ENCODE measurements at places on chromosomes 7 and 10. TPM values are rescaled to one million over a fixed set of nuclear protein-coding genes. Genes with fewer than 3 reads are reported as not detected.

DNA sequence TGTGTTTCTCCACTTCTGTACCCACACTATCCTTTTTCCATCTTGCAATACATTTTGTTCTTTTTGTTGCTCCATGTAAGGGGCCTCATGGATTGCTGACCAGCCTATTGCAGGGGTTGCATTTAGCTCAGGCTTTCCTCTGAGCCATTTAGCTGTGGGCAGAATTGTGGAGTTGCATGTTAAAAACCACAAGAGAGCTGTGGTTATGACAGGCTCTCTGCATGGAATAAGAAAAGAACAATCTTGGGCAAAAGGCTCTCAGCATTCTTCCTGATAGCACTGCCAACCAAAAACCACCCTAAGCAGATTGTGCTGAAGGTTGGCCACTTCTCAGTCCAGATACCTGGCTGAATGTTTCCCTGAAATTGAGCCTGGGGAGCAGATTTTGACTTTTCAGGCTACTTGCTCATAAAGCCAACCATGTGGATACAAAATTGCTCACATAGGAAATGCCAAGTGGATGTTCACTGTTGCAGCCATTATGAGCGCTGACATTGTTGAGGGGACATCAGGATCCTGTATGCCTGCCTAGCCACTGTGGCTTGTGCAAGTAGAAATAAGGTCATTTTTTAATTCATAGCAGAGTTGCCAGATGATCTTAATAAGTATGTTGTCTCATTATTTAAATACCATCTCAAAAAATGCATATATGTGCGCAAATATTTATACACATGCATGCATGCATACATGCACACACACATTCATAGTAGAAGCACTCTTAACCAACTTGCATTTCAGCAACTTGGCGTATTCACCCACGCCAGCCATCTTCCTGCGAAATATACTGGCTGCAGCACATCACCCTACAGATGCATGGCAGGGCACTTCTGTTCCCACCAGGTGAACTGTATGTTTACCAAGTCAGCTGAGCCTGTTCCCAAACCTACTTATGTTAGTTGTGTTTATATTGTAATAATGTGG lies 695.4 kb downstream of the LRMDA start:
- no peak for DNase-seq

DNA sequence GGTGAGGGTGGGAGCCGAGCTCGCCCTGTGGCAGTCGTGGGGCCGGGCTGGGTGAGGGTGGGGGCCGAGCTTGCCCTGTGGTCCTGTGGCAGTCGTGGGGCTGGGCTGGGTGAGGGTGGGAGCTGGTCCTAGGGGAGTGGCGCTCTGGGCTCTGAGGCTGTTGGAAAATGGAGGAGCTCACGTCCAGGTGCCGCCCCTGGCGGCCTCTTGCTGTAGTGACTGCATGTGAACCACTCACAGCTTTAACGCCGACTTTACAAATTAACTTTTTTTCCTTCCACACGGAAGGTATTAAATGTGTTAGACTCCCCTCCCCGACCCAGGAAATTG lies 312.6 kb downstream of the WDR37 start:
- peak; percentile 11 for DNase-seq

DNA sequence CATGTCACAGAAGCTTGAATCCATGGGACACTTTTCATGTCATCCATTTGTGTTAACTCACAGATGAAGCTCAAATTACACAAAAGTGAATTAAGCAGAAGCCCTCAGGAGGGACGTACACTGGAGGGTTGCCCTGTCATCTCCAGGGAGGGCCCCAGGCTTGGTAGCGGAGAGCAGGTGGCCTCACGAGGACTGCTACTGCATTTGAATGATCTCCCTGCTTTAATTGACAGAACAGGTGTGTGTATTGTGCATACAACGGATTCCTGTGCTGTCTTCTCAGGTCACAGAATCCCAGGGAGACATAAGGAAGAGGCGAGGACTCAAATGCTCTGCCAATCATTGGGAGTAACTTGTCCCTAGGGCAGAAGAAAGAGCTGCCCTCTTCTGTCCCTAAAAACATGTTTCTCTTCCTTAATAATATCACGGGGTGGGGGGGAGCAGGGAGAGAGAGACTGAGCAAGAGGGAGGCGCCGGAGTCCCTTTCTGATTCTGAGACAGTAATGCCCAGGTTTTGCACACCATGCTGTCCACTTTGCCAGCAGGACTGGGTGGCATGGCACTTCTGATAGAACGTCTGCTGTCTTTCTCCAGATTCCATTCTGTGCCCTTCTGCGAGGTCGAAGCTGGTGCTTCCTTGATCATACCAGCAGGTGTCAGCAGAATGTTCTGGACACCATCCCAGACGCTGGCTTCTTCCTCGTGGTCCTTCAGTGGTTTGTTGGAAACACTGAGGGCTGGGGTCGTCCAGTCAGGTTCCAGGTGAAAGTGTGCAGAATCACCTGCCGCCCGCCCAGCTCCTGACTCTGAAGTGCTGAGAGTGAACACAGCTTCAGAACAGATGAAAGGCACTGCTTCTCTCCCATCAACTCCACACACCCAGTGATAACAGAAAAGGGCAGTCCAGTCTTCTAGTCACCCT lies 26.2 kb upstream of the RASGEF1A start:
- peak; percentile 67 for DNase-seq

- no peak for DNase-seq
Observed at GRCh38 chr7:77738871-77739270, 42.6 kb downstream of the RSBN1L start.

DNA sequence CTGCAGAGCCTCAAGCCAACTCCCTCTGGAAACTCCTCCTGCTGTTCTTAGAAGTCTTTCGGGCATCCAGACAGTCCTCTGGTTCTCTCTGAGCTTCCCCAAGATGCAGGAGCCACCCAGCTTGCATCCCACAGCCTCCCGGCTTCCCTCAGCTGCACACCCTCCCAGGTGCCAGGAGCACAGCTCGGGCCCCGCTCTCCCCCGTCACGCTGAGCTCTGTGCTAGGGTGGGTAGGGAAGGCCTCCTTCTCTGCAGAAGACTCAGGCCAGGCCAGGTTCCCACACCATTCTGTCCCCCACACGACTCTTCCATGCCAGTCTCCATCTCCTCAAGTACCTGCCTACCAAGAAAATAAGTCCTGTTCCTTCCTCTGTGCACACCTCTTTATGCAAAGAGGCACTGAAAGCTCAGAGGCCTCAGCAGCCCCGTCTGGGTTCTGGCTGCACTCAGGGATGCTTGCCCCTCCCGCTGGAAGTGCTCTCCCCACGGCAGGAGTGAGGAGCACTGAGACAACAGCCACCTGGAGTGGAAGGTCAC lies 537.1 kb downstream of the PTPRN2 start:
- DNase-seq: no peak

- DNase-seq: peak; percentile 11
Observed at GRCh38 chr7:153061910-153062528, 302.5 kb downstream of the ACTR3B start.

DNA sequence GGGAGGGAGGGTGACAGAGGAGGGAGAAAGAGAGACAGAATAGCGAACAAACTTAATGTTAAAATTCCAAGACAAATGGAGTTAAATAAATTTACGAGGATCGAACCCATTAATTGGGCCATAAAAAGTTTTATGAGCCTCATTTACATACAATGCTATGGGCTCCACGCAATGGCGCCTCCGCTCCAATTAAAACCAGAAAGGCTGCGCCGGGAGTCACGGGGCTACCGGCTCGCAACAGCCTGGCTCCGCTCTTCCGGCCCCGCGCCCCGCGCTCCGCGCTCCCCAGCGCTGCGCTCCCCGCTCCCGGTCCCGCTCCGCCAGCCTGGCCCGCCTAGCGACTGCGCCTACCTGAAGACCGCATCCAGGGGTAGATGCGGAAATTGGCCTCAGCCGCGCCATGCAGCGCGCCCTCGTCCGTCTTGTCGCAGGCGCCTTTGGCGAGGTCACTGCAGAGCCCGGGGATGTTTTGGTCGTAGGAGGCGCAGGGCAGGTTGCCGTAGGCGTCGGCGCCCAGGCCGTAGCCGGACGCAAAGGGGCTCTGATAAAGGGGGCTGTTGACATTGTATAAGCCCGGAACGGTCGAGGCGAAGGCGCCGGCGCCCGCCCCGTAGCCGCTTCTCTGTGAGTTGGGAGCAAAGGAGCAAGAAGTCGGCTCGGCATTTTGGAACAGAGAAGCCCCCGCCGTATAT lies 513 bp downstream of the HOXA7 start:
- no peak for DNase-seq

DNA sequence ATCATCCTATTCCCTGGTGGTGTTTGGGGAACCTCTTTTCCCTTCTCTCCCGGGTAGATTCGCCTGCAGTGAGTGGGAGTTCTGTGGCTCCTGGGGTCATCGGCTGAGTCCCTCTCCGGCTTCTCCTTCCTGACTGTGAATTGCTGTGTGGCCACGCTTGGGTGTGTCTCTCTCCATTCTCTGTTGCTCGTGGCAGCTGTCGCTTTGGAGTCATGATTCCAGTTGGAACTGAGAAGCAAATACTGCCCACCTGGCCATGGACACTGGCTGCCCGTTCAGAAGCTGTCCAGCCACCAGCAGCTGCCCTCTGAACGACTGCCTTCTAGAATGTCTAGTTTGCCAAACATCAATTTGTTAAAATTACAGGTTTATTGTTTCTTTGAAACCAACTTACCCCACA lies 23.1 kb upstream of the PITRM1 start:
- no peak for DNase-seq

- DNase-seq: no peak
Observed at GRCh38 chr7:138116141-138116540, 39.9 kb downstream of the AKR1D1 start.

DNA sequence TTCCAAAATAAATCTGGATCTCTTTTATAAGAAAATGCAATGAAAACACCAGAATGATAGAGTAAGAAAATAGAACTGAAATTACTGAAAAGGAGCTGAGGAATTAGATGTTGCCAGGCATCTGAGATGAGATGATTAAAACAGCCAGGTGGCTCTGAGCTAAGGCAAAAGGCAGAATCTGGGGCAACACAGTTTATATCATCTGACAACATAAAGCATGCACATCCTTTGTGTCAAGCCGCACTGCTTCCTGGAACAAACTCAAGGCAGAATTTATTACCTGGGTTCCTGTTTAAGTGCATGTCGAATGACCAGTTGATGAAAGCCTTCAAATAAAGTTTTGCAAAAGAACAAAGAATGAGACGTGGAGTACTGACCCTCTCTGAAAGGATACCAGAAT lies 247.0 kb downstream of the SNX10 start:
- no peak for DNase-seq

GRCh38 chr7:155529346-155529745 lies 17.0 kb downstream of the CNPY1 start:
- no peak for DNase-seq

DNA sequence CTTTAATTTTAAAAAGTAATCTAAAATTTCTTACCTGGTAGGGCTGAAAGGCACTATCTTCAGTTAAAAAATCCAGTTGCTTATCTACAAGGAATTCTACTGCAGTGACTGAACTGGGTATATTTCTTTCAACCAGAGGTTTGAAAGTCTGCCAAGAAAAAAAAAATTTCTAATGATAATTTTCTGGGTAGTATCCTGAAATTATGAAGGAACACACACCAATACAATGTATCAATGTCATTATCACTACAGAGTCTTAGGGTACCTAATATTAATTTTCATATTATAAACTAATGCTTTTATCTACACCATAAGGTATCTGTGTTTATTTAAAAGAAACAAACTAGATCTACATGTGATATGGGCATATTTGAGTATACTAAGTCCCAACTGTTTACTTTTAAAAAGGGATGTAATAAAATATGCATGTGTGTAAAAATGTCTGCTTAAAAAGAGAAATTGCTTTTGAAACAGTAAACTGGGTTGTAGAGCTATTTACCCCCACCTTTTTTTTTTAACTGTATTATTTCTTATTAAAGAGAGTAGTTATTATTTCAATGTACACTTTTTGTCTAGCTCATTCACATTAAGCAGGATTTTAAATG lies 131.6 kb downstream of the NRBF2 start:
- no peak for DNase-seq

DNA sequence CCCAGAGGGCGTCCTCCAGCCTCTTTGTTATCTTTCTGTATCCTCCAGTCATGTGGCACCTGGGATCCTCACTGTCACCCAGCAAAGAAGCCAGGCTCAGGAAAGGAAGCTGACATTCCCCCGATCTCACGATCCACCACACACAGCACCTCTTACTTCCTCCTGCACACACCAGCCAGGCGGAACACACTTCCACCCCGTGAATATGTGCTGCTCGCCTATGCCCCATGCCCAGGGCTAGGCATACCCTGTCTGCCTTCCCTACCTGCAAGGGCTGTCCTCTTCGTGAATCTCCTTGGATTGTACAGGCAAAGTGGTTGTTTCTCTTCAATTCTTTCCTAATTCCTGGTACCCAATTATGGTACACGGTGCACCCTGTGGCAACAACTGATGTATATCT lies 191.0 kb downstream of the TNS3 start:
- no peak for DNase-seq

GRCh38 chr7:42448901-42449300 lies 211.9 kb upstream of the GLI3 start:
- DNase-seq: peak; percentile 29

The TEX36 gene
- not detected for polyA plus RNA-seq

The ITIH5 gene
- polyA plus RNA-seq: 45.0 TPM

The ST8SIA6 gene
- polyA plus RNA-seq: 2.0 TPM

The AGAP4 gene
- polyA plus RNA-seq: 35.7 TPM

The INHBA gene
- polyA plus RNA-seq: 5.2 TPM

The DPYSL4 gene
- polyA plus RNA-seq: 2.8 TPM
